Hematopoietic multipotent progenitor cell (in vitro differentiated cells): ENCODE measurements at places on chromosomes 2 and 18.

GRCh38 chr2:101500860-101501259, 25.9 kb upstream of the RFX8 start:
- no peak for DNase-seq

DNA sequence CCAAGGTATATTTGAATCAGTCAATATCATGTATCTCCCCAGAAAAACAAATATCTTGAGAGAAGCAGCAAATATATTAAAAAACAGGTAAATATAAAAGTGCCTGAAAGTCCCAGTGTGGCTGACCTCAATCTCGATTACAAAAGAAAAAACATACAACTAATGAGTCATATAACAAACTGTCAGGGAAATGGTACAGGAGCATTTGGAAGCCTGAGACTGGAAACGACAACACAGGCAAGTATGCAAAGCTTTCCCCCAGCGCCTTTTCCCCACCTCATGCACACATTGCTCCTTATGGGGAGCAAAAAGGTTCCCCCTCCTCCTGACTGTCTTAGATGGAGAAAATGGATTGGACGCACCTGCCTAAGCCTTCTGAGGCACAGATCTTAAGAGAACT, 230.7 kb downstream of the TMX3 start:
- no peak for DNase-seq

DNA sequence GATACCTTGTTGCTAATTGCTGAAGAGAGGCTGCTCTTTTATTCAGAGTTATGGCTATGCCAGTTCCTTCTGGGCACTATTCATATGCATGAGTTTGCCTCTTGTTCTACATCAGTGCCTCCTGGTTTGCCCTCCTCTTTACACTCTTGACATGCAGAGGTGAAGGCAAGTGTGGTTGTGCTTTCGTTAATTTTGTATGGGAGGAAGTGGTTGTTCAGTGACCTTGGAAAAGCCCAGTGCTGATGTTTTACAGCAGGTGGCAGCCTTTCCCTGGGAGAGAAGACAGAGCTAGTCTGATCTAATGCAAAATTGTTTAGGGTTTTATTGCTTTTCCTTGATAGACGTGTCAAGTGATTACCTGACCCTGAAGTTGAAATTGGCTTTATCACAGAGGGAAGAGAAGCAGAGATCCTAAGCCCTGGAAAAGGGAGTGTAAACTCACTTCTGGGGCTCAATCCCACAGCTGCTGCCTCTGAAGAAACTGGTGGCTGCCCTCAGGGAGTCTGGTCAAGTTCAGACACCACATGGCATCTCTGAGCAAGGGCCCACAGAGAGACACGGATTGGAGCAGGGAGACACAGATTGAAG, 30.5 kb upstream of the VPS54 start:
- peak; percentile 72 for DNase-seq

- no peak for DNase-seq
Observed at GRCh38 chr2:49794396-49794795, 640.1 kb upstream of the FSHR start.

DNA sequence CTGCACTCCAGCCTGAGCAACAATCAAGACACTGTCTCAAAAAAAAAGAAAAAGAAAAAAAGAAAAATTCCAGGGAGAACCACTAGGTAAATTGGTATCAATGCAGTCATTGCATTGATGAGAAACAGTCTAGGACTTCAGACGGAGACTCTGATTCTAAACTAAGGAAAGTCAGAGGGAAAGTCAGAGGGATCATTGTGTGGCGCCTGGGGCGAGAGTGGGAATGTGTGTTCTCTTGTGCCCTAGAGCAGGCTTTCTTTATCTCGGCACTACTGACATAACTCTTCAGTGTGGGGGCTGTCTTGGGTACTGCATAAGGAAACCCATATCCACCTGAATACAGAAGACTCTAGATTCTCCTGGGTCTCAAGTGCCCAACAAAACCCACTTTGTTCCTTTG, 24.8 kb downstream of the SERPINE2 start:
- no peak for DNase-seq

DNA sequence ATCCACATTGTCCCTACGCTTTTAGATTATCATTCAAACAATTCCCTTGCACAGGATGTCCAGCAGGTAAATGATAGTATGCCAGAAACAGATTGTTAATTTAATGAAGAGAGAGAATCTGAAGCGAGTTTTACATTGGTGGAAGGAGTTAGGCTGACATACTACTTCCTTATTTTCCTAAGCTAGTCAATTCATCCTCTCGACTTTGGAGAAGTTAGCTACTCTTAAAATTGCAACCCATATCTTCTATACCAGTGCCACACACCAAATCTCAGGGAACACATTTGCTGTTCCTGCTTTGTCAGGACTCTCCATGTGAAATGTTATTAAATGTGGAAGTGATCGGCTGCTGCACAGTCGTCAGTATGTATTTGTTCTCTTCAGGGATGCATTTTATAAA, 249.2 kb downstream of the NAPG start:
- DNase-seq, result no peak

DNA sequence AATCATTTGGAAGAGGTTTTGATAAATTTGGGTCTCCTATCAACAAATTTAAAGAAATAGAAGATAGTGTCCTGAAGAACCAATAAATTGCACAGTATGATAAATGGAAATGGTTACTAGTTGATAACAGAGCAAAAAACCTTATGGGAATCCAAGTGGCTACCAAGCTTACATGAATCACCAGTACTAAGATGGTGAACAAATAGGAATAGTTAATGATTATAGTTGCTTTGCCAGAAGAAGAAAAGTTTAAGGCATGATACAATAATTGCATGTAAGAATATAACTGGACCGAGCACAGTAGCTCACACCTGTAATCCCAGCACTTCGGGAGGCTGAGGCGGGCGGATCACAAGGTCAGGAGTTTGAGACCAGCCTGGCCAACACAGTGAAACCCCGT, 19.6 kb upstream of the INO80D start:
- DNase-seq, result no peak

GRCh38 chr2:80016171-80016570, 288.4 kb downstream of the LRRTM1 start:
- DNase-seq, result no peak

GRCh38 chr2:211129798-211130197, 573.4 kb downstream of the CPS1 start:
- DNase-seq, result no peak

GRCh38 chr2:58497168-58497567, 256.0 kb upstream of the FANCL start:
- no peak for DNase-seq
